ENCODE measurements at places on chromosomes 5 and 9.

- DNase-seq = no peak
Measured at GRCh38 chr9:112249277-112249676, 74.2 kb upstream of the SUSD1 start.

DNA sequence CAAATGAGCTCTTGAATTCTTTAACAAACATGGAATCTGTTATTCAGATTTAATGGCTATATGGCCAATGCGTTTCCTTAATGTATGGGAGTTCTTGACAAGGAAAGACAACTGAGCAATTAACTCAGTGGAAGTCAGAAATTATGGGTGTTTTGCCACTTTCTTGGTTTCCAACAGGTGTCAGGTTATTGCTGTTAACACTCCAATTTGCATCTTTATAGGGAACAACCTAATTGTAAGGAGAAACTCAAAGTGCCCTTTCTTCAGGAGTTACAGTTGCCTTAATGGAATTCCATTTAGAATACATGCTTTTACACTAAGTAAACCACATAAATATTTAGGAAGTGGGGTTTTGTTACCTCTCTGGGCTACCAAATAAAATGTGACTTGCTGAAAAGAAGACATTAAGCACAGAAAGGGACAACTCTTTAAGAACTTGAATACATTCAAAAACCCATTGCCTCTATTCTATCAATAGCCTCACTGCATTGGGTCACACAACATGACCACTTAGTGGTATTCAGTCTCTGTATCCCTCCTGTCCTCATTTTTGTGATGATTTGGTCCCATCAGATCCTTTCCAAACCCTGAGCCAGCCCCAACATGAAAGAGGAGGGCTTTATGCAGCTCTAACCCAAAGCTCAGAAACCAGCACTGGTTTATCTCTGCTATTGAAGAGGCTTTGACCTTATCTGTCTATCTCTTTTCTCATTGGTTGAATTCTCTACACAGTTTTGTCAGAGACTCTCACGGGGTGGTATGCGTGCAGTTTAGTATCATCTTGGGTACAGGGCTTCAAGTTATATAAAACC, 118.7 kb downstream of the EDIL3 start:
- DNase-seq = no peak

DNA sequence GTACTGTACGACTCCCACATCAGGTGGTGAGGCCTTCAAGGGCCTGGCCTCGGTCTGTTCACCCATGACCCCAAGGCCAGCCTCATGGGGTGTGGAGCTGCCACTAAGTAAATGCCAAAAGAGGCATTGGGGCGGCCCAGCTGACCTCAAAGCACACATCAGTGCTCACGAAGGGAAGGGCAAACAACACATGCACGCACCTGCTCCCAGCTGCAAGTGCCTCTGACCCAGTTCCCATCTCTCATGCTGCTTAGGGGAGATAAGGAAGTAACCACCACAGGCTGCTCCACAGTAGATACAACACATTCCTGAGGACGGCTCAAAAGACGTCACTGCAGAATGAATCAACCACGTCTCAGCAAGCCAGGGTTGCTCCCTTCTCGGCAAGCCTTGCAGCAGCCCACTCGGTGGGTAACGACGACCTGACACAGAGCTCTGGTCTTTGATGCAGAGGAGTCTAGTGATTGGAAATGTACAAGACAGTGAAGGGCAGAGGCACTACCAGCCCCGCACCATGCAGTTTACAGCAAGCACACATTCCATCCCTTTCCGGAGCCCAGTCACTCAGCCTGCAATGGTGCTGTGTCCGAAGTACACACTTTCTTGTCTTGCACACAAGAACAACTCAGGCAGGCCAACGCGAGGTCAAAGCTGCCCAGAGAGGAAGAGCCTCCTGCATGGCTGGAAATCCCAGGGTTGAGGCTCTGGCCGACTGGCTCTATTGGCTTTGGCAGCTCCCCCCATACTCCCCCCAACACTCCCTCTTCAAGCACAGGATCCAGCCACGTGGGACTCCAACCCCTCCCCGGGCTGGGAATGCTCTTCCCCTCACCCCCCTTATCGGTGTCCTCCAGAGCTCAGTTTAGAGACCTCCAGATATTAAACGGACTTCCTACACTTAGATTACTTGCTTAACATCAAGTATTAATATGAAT, 31.8 kb downstream of the FABP6 start:
- no peak for DNase-seq

DNA sequence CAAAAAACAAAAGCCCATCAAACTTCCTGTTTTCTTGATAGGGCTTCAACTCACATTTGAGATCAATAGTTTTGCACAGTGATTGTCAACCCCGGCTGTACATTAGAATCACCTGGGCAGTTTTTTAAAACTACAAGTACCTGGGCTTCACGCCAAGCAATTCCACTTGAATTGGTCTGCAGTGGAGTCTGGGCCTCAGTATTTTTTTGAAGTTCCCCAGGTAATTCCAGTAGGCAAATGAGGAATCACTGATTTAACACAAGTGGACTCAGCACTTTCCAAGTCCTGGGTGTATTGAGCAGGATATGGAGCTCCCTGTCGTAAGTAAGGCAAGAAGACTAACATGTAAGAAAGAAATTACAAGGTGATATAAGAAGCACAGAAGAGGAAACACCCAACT, 14.8 kb upstream of the SMIM15 start:
- no peak for DNase-seq
